ENCODE measurements at places on chromosomes 12 and 14.
A peak's percentile ranks its signal among the peaks of the same experiment; 100 is the strongest.

DNA sequence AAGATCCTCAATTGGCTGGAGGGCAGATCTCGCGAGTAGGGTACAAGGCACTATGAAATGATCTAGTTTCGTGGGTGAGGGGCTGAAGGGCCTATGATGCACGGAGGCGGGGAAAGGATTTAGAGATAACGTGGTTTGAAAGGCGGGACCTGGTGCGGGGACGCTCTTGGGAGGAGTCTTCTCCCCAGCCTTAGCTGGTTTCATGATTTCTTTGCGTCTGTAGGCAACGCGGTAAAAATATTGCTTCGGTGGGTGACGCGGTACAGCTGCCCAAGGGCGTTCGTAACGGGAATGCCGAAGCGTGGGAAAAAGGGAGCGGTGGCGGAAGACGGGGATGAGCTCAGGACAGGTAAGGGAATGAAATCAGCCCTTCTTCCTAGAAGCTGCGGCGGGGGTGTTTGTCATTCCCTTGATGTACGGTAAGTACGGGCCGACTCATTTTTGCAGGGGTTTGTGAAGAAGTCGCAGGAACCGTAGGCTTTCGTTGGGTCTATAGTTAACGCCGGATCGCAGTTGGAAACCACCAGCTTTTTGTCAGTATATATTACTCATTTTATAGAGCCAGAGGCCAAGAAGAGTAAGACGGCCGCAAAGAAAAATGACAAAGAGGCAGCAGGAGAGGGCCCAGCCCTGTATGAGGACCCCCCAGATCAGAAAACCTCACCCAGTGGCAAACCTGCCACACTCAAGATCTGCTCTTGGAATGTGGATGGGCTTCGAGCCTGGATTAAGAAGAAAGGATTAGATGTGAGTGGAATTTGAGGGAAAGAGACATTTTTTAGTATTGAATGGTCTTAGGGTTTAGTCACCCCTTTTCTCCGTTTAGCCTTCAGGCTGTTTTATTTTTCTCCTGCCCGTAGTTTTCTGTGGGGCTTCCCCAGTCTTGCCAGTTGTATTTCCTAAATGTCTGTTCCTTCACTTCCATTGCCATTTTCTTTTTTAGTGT, 602 bp downstream of the APEX1 start:
- DNase-seq = peak; percentile 80

DNA sequence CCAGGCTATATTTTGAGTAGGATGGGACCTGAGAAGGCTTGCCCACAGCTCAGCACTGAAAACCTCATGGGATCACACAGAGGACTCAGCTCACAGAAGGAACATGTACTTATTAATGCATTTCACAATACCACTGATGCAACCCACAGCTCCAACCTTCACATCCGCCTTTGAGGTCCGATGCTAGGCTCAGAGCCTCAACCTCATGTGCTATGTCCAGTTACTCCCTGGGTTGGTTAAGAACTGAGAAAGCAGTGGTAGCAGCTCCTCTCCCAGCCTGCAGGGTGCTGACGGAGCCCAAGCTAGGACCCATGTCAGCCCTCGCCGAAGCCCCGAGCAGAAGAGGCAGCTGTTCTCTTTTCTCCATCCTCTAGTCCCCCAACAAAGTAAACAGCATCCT, 52.9 kb downstream of the SPTB start:
- peak; percentile 83 for DNase-seq

GRCh38 chr12:22797701-22798100, 172.7 kb downstream of the ETNK1 start:
- peak; percentile 33 for DNase-seq

DNA sequence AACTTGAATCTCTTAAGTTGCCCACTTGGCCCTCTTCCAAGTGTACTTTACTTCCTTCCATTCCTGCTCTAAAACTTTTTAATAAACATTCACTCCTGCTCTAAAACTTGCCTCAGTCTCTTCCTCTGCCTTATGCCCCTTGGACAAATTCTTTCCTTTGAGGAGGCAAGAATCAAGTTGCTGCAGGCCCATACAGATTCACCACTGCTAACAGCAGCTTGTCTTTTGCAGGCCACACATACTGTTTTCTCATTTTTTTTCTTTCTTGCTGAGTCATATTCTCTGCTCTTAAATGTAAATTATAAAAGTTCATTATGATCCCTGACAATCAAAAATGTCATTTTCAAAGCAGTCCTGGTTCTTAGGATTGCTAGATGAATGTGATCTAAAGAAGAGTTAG, 1820.8 kb upstream of the FLRT2 start:
- DNase-seq = no peak

DNA sequence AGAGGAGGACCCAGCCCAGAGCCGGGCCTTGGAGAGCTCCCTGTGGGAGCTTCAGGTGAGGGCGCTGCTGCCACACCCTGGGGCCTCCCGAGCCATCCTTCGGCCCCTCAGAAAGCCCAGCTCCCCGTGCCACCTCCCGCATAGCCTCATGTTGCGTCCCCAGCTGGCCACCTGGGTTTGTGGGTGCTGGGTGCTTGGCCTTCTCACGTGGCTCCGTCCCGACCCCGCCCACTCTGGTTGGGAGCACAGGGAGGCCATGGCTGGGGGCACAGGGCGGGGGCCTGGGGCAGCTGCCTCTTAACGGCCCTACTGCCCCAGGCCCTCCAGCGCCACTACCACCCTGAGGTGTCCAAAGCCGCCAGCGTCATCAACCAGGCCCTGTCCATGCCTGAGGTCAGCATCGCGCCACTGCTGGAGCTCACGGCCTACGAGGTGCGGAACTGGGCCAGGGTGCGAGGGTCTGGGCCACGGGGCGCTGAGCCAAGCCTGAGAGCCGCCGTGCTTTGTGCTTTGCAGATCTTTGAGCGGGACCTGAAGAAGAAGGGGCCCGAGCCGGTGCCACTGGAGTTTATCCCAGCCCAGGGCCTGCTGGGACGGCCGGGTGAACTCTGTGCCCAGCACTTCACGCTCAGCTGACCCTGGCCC, 7.6 kb downstream of the NOC4L start:
- DNase-seq = no peak

DNA sequence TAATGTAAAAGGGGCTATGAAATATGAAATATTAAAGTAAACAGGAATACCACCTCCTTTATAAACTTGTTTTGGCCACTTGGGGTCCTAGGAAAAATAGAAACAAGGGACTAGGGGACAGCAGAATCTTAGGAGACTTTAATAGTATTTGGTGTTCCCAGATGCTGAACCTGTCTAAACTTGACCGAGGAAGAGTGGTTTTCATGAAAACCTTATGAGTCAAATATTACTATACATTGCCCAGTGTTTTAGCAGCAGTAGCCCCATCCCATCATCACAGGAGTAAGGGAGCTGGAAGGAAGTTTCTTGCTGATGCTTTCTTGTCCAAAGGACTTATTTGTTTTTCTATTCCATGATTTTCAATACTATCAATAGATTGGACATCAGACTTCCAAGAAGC, 177.5 kb upstream of the CAND1 start:
- no peak for DNase-seq

Measured in suppressor macrophage treated with lipopolysaccharide for 1 hour (primary cell).